ENCODE measurements at places on chromosomes 5 and 9.
A peak's percentile ranks its signal among the peaks of the same experiment; 100 is the strongest.

GRCh38 chr5:14675865-14676300 is 11.4 kb downstream of the OTULIN start:
- peaks cover 23% of the 10 kb centered on the region for H3K4me1 ChIP-seq
- no peaks in the 10 kb centered on the region for H3K27me3 ChIP-seq
- no peak overlapping the region for H3K4me3 ChIP-seq
- peaks cover 51% of the 10 kb centered on the region for H3K36me3 ChIP-seq
- H3K27ac ChIP-seq, result 0 out of 2 replicates have a peak overlapping the region, but pooled peaks have one; percentile 21

DNA sequence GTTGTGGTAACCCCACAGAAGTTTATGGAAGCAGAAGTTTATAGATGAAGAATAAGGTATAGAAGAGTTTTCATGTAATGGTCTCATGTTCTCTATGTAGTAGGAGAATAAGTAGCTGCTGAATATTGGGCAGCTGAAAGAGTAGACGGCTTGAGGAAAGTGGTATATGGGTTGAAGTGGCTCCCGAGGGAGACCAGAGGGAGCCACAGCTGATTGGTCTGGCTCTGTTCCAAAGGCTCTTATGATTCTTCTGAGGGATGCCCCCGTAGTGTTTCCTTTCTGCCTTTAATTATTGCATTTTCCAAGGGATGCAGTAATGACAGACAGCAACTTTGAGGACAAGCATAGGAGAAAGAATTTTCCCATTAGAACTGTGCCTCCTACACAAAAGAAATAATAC is 30.1 kb upstream of the TENT2 start:
- no peaks in the 10 kb centered on the region for H3K27me3 ChIP-seq
- no peaks in the 10 kb centered on the region for H3K36me3 ChIP-seq
- no peak overlapping the region for H3K4me3 ChIP-seq
- DNase-seq, result no peak
- no peak overlapping the region for H3K27ac ChIP-seq

GRCh38 chr9:87479801-87480201 is 17.9 kb upstream of the DAPK1 start:
- H3K4me3 ChIP-seq, result no peak overlapping the region
- no peak overlapping the region for H3K27ac ChIP-seq
- peak; percentile 63 for DNase-seq
- no peaks in the 10 kb centered on the region for H3K27me3 ChIP-seq
- H3K36me3 ChIP-seq, result no peaks in the 10 kb centered on the region
- H3K4me1 ChIP-seq, result peaks cover 5% of the 10 kb centered on the region

- no peak overlapping the region for H3K27ac ChIP-seq
- H3K4me3 ChIP-seq, result no peak overlapping the region
- H3K36me3 ChIP-seq, result no peaks in the 10 kb centered on the region
- DNase-seq, result no peak
These were observed 20.6 kb downstream of the SHB start for GRCh38 chr9:38048316-38048969.

DNA sequence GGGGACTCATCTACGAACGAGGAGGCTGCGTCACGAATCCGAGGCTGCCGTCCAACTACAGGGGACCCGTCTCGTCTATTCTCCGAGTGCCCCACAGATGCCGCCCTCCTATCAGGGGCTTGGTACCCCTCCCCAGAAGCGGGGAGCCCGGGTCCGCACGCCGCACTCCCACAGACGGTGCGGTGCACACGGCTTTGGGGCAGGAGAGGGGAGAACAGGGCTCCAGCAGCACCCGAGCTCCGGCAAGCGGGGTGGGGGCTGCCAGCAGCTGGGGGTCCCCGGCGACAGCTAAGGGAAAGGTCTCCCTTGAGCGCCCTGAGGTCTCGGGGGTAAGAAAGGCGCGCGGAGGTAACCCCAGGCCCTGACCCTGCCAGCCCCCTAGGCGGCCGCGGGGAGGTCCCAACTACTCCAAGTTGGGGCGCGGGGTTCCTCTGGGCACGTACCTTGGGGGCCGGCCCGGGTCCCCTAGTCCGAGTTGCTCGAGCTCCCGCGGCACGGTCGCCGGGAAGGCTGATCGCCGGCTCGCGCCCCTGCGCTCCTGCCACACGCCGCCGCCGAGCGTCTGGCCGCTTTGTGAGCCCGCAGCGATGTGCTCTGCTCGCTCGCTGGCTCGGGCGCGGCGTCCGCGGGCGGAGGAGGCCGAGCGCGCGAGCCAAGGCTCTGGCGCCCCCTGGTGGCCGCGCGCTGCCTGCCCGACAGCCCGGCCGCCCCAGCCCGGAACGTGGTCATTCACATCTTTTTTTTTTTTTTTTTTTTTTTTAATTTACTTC is at the start of gene SPOCK1:
TSS of gene SPOCK1 (minus strand) at position 591 of the 770 bp plus-strand sequence.
- H3K4me1 ChIP-seq, result no peaks in the 10 kb centered on the region
- no peak within 1 kb of the TSS for H3K4me3 ChIP-seq
- no peaks in the 10 kb centered on the region for H3K36me3 ChIP-seq
- H3K27ac ChIP-seq, result no peak within 1 kb of the TSS
- DNase-seq, result no peak

- no peaks in the 10 kb centered on the region for H3K36me3 ChIP-seq
- no peak overlapping the region for H3K27ac ChIP-seq
- no peak overlapping the region for H3K4me3 ChIP-seq
These were observed 127.9 kb downstream of the GLIS3 start for GRCh38 chr9:4171971-4172370.

DNA sequence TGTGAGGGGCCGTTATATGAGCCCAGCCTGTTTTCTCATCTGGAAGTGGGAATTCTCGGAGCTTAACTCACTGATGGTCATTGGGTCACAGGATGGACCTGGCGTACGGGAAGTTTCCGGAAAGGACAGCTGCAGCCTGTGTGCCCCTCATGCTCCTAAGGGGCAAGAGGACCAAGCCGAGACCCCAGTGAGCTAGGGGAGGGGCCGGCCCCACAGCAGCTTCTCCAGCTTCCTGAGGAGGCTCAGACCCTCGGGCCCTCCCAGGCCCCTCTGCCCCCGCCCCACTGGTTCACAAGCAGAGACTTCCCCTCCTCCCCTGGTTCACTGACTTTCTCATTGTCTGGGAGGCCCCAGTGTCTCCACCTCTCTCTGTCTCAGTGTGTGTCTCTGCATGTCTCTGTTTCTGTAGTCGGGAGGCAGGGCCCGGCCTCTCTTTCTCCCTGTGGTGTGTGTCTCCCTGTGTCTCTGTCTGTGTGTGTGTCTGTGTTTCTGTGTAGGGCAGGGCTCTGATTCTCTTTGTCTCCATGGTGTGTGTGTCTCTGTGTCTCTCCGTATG is 32.3 kb upstream of the FIBCD1 start:
- H3K27ac ChIP-seq, result no peak overlapping the region
- no peaks in the 10 kb centered on the region for H3K27me3 ChIP-seq
- no peaks in the 10 kb centered on the region for H3K4me1 ChIP-seq
- DNase-seq, result no peak
- H3K36me3 ChIP-seq, result no peaks in the 10 kb centered on the region

- no peaks in the 10 kb centered on the region for H3K27me3 ChIP-seq
- H3K27ac ChIP-seq, result no peak overlapping the region
- no peaks in the 10 kb centered on the region for H3K36me3 ChIP-seq
- no peak overlapping the region for H3K4me3 ChIP-seq
These were observed 162.9 kb downstream of the TTLL11 start for GRCh38 chr9:121929893-121930875.

DNA sequence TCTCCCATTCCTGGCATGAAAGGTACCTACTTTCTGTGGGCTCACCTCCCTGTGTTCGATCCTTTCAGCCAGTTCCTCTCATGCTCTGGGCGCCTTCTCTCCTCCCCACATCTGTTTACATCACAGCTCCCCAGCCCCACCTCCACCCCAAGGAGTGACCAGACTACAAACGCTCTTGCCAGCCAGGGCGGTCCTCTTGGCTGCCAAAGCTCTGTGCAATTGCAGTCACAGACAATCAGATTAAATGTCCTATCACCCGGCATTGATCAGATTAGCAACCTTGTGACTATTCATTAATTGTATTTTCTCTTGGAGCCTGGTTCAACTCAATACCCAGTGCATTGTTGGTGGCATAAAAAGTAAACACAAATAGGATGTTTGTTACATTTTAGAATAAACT is 211.2 kb upstream of the TBCA start:
- no peak overlapping the region for H3K27ac ChIP-seq
- no peaks in the 10 kb centered on the region for H3K27me3 ChIP-seq
- DNase-seq, result no peak
- no peaks in the 10 kb centered on the region for H3K4me1 ChIP-seq
- no peaks in the 10 kb centered on the region for H3K36me3 ChIP-seq

DNA sequence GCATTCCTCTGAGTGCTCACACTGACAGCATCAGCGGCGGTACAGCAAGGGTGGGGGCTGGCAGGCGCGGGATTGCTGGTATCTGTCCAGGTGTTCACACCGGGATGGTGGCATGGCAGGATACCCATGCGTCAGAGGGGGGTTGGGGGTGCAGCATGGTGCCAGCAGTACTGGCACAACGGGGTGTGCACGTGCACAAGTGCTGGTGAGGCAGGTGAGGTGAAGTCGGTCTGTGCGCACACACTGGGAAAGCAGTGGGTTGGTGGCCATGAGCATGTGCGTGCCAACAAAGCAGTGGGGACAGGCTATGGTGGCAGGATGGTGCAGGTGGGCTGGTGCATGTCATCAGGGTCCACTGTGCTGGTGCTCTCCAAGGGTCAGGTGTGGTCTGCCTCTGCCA is 819.6 kb upstream of the EDIL3 start:
- no peaks in the 10 kb centered on the region for H3K36me3 ChIP-seq
- DNase-seq, result no peak
- no peak overlapping the region for H3K27ac ChIP-seq
- H3K27me3 ChIP-seq, result no peaks in the 10 kb centered on the region
- H3K4me1 ChIP-seq, result no peaks in the 10 kb centered on the region

DNA sequence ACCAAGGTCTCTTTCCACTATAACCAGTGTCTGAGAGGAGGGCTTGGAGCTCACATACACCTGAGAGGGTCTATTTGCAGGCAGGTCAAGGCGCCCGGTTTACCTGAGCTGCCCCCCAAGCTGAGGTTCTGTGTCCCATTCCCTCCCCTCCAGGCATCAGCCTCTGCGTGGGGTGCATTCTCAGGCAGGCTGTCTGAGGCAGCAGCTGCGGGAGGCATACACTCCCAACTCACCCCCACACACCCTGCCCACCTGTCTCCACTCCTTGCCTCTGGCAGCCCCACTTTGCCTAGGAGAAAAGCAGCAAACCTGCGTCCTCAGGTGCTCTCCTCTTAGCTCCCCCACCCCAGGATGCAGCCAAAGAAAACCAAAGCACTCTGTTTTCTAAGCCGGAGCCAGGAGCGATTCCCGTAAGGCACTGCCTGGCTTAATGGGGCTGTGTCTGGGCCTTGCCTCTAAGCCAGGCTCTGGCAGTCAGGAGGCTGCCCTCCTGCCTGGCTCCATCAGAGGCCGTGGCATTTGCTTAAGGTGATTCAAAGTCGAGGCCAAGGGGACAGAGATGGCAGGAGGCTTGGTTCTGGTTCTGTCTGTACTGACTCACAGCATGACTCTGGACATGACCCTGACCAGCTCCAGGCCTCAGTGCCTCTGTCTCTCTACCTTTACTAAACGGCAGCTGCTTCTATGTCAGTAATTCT is 139.2 kb upstream of the TRIM32 start:
- no peaks in the 10 kb centered on the region for H3K36me3 ChIP-seq
- H3K4me3 ChIP-seq, result no peak overlapping the region
- no peaks in the 10 kb centered on the region for H3K4me1 ChIP-seq
- H3K27me3 ChIP-seq, result no peaks in the 10 kb centered on the region
- DNase-seq, result no peak

- no peaks in the 10 kb centered on the region for H3K27me3 ChIP-seq
- H3K4me3 ChIP-seq, result no peak overlapping the region
- peak; percentile 39 for DNase-seq
- H3K4me1 ChIP-seq, result no peaks in the 10 kb centered on the region
These were observed 97.5 kb downstream of the COL5A1 start for GRCh38 chr9:134738869-134739659.

DNA sequence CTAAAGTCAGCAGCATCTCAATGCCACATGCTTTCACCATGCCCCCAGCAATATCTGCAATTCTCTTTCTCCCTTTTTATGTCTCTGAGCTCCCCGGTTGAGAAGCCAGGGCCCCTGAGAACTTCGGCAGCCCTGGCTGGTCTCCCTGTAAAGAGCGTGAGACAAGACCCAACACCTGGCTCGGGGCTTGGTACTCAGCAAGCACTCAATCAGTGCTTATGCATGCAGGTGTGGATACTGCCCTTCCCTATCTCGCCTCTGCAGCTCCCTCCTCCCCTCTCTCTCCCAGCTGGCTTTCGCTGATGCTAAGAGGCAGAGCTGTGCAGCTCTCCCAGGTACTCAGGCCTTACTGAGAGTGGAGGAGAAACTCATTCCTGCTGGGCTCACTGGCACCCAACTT is 41.7 kb upstream of the AKNA start:
- no peak overlapping the region for H3K4me3 ChIP-seq
- no peak overlapping the region for H3K27ac ChIP-seq
- H3K4me1 ChIP-seq, result no peaks in the 10 kb centered on the region
- peaks cover 5% of the 10 kb centered on the region for H3K27me3 ChIP-seq
- H3K36me3 ChIP-seq, result no peaks in the 10 kb centered on the region

All from DND-41 (cell line).